Activated CD4-positive, alpha-beta T cell treated with anti-CD3 and anti-CD28 coated beads, Interleukin-2, amount 50 U/mL, for 24 hours (primary cell): ENCODE measurements at places on chromosomes 5 and 9.

DNA sequence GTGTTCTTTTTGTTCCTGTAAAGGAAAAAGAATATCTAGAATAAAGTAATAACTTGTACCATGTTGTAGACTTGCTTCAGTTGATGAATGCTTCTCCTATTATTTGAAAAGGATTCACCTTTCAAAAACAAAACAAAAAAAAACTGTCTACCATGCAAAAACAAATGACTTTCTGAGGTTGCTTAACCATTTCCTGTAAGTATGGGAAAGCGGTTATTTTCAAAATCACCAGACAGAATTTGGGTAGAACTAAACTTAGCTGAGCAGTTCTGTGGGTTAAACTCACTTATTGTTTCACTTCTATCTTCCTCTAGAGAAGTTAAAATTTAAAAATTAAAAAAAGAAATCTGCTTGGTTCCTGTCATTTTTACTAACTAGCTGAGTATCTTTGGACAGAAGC, 25.2 kb downstream of the LNPEP start:
- no peak for DNase-seq

- DNase-seq = no peak
These were observed 55.2 kb upstream of the ERBIN start for GRCh38 chr5:65871182-65871581.

DNA sequence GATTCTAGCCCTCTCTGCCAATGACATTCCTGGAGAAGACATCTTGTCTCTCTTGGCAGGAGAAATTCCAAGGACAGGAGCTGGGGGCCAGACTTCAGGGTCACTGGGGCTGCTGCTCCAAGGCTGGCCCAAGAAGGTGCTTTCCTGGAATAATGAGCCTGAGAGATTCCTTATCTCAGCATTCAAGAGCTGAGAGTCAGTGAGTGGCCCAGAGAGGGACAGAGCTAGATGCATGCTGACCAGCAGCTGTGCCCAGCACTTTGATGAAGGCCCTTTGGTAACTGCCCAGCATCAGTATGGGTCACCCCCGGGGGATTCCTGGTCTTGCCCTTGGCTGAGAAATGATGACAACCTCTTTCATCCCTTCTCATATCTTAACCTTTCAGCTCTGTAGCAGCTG, 47.7 kb upstream of the CTNNA1 start:
- no peak for DNase-seq

GRCh38 chr5:124824637-124825158, 78.3 kb upstream of the ZNF608 start:
- DNase-seq = no peak

- no peak for DNase-seq
These were observed 137.7 kb upstream of the NMUR2 start for GRCh38 chr5:152542741-152543140.

DNA sequence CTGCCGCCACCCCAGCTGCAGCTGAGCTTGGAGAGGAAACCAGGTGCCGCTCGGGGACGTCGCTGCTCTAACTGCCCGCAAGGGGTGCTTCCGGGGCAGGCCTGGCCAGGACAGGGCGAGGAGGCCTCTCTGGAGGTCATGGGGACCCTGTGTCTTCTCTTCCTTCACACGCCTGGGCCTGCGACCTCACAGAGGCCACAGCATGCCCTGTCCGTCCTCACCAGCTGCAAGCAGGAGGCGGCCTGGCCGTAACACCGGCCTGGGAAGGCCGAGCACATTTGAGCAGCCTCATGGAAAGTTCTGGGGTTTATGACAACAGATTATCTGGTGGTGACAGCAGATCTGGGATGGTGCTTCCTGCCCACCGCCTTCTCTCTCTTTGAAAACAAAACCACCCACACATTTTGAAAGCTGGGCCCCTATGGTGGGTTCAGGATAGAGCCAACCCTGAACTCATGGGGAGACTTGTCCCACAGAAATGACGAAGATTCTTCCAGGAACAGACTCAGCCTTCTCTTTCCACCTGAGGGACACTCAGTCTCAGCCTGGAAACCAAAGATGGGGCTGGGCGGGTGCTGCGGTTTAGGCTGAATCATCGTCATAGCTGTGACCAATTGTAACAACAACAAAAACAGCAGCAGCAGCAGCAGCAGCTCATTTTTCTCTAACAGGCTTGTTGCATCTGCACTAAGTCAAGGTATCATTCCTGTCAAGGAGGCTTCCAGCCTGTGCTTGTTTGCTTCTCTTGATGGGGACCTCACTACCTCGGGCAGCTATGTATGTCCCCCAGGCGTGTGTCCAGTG, 99.6 kb upstream of the RAPGEF1 start:
- DNase-seq = no peak

DNA sequence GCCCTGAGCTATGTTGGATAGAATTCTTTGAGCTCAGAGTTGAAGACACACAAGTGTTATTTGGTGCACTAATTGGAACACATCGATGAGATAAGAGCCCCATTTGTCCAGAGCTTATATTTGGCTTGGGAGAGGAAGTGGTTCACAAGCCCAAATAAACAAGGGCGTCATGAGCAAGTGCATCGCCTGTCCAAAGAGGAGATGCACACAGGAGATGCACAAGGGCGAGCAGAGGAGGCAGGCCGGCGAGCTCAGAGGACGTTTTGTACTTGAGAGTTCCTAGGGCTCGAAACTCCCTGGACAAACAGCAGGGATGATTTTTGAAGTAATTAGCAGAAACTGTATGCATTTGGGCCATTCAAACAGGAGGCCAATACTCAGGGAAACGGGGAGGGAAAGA, 212.8 kb upstream of the IRX1 start:
- DNase-seq = no peak

DNA sequence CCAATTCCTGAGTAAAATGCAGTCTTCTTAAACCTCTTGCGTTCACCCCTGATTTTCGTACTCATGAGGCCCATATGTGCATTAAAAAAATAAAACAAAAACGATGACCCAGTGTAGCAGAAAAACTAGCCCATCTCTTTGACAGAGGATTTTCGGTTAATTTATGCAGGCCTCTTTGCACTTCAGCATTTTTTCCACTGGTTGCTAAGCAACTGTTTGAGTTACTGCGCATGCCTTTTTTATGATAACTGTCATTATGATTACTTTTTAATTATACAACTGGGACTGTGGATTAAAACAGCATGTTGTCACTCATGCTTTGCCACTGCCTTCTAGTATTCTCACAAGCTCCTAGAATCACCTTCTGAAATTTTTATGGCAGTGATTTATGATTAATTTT, 165.0 kb downstream of the SMARCA2 start:
- no peak for DNase-seq

- DNase-seq = no peak
These were observed 764 bp downstream of the PCDHA11 start for GRCh38 chr5:140869555-140869886.

GRCh38 chr5:62214701-62215100, 91.3 kb upstream of the KIF2A start:
- no peak for DNase-seq

- peak; percentile 50 for DNase-seq
These were observed 2.4 kb downstream of the CARD19 start for GRCh38 chr9:93098236-93098946.

GRCh38 chr5:171405615-171406014, 13.8 kb upstream of the FGF18 start:
- DNase-seq = no peak
